ENCODE measurements at places on chromosomes 5 and 9.

DNA sequence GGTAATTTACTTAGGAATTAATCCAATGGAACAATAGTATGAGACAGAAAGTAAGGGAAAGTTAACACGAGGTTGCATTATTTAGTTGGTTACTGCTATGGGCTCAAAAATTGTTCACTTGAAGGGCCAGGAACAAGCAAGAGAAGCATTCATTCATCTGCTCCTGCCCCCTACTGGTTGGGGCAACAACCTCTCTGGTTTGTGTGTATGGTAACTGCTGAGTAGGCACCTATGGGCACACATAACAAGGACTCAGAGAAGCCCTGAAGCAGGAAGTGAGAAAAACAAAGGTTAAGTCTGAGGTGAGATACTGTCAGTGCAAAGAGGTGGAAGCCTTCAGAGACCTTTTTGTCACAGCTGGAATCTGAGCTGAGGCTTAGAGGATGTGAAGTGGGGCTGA lies 34.4 kb upstream of the RANBP6 start:
- no peak for DNase-seq

GRCh38 chr5:93611976-93612854 lies 29.2 kb downstream of the NR2F1 start:
- peak; percentile 10 for DNase-seq

DNA sequence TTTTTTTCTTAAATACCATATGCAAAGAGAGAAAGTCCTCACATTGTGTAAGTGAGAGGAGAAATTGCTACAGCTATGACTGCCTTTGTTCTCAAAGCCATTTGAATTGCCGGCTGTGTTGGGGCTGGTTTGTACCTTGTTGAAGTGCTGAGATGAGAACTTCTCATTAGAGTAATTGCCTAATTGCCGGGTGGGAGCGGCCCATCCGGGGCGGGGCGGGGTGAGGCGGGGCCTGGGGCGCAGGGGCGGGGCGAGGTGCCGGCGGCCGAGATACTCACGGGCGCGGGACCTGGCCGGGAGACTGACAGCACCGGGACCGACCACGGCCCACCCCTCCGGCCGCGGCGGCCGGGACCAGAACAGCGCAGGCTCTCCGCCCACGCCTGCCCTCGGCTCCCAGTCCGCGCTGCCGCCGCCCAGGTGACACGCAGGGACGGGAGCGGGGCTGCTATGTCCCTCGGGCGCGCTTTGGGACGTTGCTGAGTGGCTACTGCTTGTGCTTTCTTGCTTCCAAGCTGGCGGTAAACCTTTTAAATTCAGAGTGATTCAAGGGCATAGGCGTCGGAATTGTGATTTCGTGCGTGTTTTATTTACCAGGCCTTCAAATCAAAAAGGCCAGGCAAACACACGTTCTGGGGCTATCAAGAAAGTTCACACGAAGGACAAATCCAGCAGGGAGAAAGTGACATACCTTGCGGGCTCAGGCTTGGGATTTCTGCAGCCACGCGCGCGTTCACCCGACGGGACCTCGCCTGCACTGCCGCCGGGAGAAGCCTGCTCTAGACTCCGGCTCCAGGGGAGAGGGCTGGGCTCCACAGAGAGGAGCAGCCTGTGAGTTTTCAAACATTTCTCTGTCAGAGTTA lies 269.1 kb downstream of the FANCC start:
- DNase-seq = peak; percentile 92

DNA sequence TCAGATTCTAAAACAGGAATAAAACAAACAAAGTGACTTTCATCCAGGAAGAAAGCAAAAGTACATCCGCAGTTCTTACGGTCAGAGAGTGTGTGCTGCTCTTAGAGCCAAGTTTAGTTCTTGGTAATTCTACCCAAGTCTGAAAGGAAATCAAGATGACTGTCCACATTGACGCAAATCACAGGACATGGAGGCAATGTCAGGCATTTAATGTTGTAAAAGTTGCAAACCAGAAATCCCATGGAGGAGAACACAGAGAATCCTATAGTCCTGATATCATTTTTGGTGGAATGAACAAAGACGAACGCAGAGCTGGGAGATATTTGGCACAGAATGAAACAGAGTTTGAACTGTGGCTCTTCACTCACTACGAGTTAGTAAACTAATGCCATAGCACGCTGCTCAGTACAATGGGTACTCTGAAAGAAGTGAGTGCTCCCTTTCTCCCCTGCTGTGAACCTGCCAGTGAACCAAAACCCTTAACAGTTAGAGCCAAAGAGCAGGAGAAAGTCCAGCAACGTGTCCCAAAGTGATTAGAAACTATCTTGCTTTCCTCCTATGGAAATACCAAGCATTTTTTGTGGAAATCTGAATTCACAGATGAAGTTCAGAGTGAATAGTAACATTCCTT lies 74.3 kb downstream of the MUSK start:
- DNase-seq = no peak

- DNase-seq = no peak
Measured at GRCh38 chr5:119302916-119303897, 52.6 kb upstream of the TNFAIP8 start.

DNA sequence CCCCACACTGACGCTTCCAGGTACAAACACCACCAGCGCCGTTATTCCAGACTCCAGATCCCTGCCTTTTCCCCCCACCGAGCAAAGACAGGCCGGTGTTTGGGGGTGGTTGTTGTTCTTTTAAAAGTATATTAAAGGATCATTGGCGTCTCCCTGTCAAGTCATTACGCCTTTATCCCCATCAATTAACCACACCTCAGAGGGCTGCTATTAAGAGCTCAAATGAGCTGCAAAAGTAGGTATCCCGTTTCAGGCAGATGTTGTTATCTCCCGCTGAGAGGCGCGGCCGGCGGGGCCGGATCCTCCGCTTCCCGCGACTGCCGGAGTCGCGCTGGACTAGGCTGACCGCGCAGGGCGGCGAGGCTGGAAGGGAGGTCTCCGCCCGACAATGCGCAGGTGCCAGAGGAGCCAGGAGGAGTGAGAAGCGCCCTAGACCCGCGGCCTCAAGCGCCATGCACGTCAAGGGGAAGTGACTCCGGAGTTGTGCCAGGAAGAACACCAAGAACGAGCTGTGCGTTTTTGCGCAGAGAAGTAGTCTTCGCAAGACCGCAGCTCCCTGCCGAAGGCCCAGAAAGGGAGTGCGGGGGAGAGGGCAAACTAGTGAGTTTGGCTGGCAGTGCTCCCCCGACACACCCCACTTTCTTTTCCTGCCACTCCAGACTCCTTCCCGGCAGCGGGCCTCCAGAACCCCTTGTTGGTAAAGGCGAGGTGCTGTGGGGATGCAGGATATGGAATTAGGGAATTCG lies 8.2 kb downstream of the NR2F1-AS1 start:
- no peak for DNase-seq

DNA sequence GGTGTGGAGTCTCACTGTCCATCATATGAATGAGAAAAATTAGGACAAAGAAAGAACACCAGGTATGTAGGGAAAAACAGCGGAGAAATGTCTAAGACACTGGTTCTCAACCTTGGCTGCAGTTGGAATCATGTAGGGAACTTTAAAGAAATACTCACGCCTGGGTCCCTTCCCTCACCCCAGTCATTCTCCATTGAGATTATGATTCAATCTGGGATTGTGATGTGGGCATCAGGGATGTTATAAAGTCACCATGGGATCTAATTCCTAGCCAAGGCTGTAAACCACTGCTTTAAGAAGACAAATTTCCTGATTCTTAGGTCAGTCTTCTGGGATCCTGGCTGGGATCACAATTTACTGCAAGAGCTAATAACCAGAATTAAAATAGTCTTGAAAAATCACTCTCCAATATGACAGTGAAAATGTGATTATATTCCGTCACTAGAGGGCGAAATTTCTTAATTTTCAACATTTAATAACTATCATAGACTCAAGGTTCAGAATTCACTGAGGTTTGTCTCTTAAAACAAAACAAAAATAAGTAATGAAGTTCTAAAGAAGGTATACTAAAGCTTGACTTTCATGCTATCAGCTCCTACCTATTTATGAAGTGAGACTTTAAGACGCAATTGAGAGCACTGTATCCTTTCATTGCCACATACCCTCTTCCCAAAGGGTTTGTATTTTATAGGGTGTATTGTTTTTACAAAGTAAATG lies 60.5 kb downstream of the GLDC start:
- peak; percentile 36 for DNase-seq
